Activated B cell treated with CpG ODN at 0.5 μM for 24 hours (primary cell): ENCODE measurements at places on chromosomes 3 and 15.

DNA sequence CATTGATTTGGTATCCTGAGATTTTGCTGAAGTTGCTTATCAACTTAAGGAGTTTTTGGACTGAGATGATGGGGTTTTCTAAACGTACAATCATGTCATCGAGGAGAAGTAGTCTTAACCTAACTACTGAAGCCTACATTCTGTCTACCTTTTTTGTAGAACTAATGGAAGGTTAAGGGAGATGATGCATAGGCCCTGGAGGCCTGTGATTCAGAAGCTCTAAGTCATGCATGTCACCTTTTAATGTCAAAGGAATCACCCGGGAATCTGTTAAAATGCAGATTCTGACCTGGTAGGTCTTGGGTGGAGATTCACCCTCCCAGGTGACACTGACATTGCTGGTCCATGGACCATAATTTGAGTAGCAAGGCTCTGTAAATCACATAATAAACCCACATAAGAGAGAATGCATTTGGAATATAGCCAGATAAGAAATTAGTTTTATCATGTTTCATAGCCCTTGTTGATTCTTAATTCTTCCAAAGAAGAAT lies 64.9 kb downstream of the GHSR start:
- DNase-seq, result no peak

GRCh38 chr15:88255087-88255483 lies 1.5 kb downstream of the NTRK3 start:
- DNase-seq, result no peak

DNA sequence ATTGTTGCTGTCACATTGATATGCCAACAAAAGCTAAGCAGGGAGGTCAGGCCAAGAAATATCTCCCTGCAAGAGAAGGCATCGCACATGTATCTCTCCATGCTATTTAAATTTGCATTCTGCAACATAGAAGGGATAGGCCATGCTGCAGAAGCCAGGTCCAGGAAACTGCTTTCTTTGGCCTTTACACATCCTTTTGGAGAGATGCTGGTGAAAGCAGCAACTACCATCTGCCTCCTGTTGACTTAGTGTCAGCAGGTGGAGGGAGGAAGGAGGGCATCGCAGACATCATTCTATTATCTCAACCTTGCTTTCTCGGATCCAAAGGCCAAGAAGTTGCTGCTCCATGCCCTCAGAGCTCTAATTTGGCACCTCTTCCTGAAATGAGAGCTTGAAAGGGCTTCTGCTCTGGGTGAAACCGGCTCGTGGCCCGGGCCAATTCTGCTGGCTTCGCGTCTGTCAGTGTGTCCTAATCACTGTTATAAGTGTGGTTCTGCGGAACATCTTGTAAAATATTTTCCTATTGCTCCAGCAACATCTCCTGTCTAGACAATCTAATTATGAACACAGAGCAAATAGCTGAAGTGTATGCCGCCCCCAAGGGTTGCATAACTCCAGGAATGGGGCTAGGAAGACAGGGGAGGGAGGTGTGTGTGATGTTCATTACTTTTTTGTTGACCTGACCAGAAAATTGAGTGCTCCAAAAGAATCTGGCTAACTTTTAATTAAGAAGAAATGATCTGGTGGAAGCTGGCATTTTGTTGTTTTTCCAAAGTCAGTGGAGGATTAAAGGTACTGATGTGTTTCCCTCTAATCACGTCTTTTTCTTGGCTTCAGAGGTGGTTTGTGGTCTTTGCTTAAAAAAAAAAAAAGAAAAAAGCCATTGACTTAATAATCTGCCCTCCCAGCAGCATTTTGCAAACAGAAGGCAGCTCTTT lies 89.1 kb downstream of the TPRG1 start:
- DNase-seq, result no peak

DNA sequence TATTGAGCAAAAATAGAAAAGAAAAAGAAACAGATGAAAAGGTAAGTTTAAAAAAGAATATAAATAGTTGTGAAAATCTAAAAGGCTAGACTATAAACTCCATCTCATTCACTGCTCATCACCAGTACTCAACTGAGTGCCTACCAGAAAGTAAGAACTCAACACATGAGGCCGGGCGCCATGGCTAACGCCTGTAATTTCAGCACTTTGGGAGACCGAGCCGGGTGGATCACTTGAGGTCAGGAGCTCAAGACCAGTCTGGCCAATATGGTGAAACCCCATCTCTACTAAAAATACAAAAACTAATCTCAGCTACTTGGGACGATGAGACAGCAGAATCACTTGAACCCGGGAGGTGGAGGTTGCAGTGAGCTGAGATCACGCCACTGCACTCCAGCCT lies 19.3 kb downstream of the LSAMP start:
- no peak for DNase-seq

GRCh38 chr3:51963951-51964451 lies 3.3 kb downstream of the PCBP4 start:
- no peak for DNase-seq

DNA sequence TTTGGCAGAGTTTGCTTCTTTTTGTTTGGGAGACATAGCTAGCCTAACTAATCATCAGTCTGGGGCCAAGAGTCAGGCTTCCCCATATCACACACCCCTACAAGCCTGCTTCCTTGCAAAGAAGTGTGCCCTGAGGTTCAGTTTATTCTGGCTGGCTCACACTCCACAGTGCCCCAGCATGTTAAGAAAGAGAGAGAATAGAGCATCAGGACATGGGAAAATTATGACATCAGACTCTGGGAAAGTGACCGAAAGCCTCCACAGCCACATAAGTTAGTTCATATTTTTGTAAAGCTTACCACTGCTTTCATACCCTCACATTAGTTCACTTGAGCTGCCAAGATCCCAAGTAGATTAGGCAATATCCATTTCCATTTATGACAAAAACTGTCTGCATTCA lies 63.0 kb upstream of the CFAP161 start:
- no peak for DNase-seq

DNA sequence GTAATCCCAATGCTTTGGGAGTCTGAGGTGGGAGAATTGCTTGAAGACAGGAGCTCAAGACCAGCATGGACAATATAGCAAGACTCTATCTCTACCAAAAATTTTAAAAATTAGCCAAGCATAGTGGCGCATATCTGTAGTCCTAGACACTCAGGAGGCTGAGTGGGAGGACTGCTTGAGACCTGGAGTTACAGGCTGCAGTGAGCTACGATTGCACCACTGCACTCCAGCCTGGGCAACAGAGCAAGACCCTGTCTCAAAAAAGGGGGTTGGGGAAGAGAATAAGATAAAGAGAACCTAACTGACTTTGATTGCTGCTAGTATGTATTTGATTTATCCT lies 755 bp downstream of the CD200R1 start:
- no peak for DNase-seq

GRCh38 chr3:188326968-188327367 lies 173.0 kb downstream of the LPP start:
- no peak for DNase-seq

GRCh38 chr3:72143966-72144717 lies 359.2 kb upstream of the PROK2 start:
- DNase-seq, result no peak

- DNase-seq, result no peak
Measured at GRCh38 chr3:142656575-142656974, 60.4 kb downstream of the PLS1 start.
